ENCODE measurements at places on chromosomes 4 and X.

GRCh38 chr4:83252782-83253405, 31.7 kb downstream of the COQ2 start:
- peak; percentile 74 for DNase-seq

DNA sequence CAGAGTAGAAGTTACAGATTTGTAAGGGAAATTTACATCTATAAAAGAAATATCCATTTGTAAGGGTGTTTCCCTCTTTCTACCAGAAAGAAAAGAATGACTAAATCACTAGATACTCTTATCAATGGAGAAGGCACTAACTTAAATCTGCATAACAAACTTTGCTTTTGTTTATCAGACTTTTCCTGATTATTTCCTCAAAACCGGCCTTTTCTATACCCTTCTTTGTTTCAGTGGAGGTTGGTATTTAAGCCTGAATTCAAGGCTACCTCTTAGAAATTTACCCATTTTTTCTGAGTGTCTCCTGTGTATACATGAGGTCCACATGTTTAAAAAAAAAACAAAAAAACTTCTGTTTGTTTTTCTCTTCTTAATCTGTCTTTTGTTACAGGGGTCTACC, 80.4 kb upstream of the GRPR start:
- DNase-seq = no peak

DNA sequence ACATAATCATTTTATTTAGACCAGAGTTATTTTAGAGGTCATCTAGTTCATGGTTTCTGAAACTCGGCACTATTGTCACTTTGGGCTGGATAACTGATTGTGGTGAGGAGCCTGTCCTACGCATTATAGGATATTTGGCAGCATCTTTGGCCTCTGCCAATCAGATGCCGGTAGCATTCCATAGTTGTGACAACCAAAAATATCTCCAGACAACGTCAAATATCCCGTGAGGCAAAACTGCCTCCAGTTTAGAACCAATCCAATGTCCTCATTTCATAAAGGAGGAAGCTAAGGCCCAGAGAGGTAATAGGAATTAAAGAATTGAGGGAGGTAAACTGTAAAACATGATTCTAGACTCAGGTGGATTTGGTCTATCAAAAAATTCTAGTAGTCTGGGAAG, 6.1 kb downstream of the ZMAT1 start:
- no peak for DNase-seq

DNA sequence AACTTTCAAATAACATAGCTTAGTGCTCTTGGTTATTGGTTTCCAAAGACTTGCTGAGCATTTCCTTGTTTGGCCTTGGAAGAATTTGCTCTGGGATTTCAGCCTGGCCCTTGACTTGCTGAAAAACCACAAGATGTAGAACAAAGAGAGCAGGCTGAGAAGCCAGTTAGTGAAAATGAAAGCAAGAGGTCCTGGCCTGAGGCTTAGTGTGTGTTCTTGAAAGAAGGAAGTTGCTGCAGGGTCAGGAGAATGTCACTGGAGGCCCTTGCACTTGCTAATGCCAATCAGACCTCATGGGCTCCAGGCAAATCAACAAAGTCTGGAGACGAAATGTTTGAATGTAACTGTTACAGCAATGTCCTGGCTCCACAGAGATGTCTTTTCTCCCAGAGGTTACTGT, 79.4 kb downstream of the SYNPO2 start:
- DNase-seq = no peak

GRCh38 chrX:39834600-39834999, 263.2 kb downstream of the BCOR start:
- no peak for DNase-seq

DNA sequence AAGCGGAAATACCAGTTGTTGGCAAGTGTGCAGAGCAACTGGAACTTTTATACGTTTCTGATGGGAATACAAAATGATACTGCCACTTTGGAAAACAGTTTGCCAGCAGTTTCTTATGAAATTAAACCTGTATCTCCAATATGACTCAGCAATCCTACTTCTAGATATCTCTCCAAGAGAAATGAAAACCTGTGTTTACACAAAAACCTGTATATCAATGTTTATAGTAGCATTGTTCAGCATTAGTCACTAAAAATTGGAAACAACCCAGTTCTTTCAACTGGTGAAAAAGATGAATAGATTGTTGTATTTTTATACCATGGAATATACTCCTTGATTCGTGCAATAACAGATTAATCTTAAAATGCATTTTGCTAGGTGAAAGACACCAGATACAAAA, 26.8 kb downstream of the ATP7A start:
- DNase-seq = no peak

DNA sequence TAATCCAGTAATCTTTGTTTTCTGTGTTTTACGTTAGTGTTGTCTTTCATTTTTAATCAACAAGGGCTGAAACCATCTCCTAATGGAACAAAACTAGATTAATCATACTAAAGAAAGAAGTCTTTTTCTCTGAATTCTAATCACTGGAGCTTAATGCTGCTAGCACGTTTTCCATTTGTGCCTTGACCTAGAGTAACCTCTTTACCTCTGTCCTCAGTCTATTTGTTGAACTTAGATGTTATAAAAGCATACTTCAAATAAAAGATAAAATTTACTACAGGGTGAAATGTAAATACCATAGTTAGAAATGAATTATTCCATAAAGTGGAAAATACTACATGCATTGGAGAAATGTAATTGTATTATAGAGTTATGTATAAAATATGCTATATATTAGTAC, 207.1 kb downstream of the NKX6-1 start:
- no peak for DNase-seq

All from stimulated activated CD4-positive, alpha-beta T cell treated with anti-CD3 and anti-CD28 coated beads, Interleukin-1b, Interleukin-23, amount 100 ng/mL, for 48 hours (primary cell).